ENCODE measurements at places on chromosomes 6 and 20.

GRCh38 chr20:48816282-48817205 is 11.3 kb downstream of the PREX1 start:
- no peak for DNase-seq

DNA sequence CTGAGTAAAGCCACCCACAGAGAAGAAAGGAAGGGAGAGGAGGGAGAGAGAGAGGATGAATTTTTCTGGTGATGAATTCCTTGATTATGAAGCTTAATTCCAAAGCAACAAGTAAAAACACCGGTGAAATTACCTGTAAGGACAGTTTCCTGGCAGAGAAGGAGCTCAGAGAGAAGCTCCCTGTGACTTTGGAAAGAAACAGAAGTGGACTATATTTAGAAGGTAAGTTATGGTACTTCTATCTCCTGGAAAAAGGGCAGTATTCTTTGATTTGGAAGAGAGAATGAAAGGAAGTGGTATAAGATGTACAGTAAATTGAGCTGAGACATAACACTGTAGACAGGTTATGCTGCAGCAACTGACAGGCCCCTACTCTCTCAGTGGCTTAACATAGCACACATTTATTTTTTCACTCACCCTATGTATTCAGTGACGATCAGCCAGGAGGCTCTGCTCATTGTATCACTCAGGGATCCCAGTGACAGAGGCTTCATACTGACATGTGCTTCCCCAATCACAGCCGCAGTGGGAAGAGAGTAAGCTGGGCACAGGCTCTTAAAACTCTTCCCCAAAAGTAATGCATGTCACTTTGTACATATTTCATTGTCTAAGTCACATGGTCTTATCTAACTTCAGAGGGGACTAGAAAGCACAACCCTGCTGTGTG is 349.5 kb downstream of the BTBD9 start:
- no peak for DNase-seq

- no peak for DNase-seq
Observed at GRCh38 chr20:25277941-25278521, 30.1 kb downstream of the PYGB start.

- no peak for DNase-seq
Observed at GRCh38 chr20:2103461-2104153, 2.0 kb downstream of the STK35 start.

- peak; percentile 7 for DNase-seq
Observed at GRCh38 chr6:33118525-33119123, 42.8 kb downstream of the HLA-DPB1 start.

GRCh38 chr6:129992881-129993280 is 25.5 kb upstream of the L3MBTL3 start:
- DNase-seq, result no peak

- DNase-seq, result no peak
Observed at GRCh38 chr6:62976566-62976965, 234.7 kb upstream of the FKBP1C start.

- peak; percentile 45 for DNase-seq
Observed at GRCh38 chr6:104789770-104790190, 69.9 kb downstream of the HACE1 start.

DNA sequence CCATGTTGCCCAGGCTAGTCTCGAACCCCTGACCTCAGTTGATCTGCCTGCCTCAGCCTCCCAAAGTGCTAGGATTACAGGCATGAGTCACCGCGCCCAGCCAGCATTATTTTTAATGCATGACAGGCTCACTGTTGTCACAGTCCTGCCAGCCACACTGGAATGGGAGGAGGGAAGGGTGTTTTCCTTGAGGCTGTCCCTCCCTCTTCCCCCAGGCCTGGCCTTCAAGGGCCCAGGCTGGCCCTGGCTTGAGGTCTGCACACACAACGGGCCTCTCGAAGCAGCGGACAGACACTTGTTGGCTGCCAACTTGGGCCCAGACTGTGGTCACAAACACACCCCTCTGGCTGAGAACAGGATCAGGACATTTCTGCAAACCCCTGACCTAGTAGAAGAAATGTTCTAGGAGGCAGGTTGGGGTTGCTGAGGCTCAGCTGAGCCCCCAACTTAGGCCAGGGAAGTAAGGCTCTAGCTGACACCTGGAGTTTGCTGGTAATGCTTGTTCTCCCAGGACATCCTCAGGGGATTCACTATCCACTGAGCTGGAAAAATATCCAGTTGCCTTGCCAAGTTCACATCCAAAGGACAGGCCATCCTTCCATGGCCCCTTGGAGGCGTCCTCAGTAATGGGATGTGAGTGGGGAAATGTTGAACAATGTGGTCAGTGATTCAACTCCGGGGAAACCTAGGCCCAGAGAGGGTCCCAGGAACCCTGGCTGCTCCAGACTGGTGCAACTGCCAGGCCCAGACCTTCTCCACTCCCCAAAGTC is 9.9 kb downstream of the SNTA1 start:
- no peak for DNase-seq

Measured in AG09309 (cell line).